ENCODE measurements at places on chromosomes 1 and 21.

DNA sequence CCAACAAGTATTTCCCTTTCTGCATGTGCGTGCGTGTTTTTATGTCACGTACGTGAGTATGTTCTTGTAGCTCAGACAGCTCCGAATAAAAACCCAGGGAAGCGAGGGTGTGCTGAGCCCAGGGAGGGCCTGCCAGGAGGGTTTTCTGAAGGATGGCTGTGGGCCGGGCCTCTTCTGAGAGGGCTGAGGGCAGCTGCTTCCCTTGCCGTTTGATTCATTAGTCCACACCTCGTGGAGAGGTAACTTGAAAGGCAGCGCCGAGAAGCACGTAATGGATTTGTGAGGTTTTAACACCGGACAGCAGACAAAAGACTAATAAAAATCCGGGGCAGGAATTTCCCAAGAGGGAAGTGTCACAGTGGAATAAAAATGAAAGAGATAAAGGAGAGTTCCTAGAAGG is 29.5 kb downstream of the CD247 start:
- no peak for DNase-seq

DNA sequence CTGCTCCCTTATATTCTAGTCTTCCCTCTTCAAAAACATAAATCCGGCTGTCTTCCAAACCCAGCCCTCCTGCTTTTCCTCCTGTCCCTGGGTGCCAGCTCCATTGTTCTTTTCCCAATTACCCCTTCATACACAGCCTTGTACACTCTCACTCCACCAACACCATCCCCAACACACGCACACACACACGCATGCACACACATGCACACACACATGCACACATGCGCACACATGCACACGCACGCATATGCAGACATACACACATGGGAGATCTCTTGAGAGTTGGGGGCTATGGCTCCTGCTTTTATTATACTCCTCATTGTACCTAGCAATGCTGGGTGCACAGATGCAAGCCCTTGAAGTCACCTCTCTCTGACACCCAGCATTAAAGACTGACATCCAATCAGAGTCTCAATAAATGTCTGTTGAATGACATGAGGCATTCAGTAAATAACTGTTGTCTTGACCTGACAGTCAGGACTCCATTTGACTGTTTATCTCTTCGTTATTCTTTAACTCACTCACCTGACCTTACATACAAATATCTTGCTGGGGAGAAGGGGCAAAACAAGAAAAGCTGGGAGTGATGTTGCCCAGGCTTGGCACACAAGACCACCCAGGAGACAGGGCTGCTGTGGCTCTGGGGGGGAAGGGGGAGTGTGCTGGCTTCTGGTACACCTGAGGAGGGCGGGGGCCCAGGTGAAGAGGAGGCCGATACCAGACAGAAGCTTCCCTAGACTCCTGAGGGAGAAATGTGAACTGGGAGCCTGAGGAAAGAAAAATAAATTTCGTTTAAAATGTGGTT is 16.0 kb downstream of the ABCA4 start:
- no peak for DNase-seq

- DNase-seq: no peak
These were observed 603.3 kb downstream of the PTPRC start for GRCh38 chr1:199242147-199242546.

- DNase-seq: no peak
These were observed 287.3 kb upstream of the SGIP1 start for GRCh38 chr1:66246351-66247269.

DNA sequence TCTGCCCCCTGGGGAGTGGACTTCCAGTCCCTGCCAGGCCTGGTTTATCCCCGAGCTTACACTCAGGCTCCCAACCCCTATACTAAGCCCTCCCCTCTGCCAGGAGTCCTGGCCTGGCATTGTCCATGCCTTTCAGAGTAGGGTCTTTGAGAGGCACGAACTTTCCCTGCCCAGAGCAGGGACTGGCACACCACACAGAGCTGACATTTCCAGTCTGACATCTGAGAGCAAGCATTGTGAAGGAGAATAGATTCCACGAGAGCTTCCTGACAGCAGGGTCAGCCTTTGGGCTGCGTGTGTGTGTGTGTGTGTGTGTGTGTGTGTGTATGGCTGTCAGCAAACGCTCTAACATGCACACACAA is 59.5 kb upstream of the LAPTM5 start:
- DNase-seq: no peak

GRCh38 chr1:26994020-26994786 is 711 bp downstream of the TRNP1 start:
- DNase-seq: no peak
